ENCODE measurements at places on chromosomes 12 and 14.

- no peak for DNase-seq
These were observed 62.0 kb upstream of the CSRP2 start for GRCh38 chr12:76940671-76941445.

- DNase-seq, result no peak
These were observed 269.9 kb upstream of the MGAT4C start for GRCh38 chr12:86526060-86526595.

DNA sequence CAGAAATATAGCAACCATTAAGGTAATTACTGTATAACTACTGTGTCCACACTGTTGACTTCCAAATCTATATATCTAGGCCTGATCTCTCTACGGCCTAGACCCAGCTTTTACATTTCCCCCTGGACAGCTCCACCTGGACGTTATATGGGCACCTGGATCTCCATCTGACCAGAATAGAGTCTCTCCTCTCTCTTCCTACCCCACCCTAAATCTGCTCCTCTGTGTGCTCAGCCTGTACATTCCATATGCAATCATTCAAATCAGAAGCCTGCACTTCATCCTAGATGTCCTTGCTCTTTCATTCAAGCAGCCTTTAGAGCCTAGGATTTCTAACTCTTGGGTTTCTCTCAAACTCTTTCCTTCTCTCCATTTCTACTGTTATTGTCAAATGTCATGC, 255.0 kb downstream of the PAX9 start:
- no peak for DNase-seq

- no peak for DNase-seq
These were observed 4.1 kb upstream of the TBX5 start for GRCh38 chr12:114409852-114410600.

DNA sequence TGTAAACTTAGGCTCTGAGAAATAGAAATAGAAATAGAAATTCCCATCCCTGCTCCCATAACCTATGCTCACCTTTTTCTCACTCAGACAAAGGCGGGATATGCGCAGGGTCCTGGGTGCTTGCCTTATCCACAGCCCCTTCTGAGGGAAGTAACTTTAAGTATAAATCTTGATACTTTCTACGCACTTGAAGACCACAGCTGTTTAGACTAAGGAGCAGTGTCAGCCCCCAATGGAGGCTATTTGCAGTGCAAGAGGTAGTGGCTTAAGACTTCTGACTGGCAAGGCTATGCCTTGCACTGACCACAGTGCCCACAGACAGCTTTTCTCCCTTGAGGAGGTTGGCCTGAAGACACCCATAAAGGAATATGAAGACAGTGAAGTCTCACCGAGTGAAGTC, 35.2 kb downstream of the ASCL1 start:
- DNase-seq, result no peak

DNA sequence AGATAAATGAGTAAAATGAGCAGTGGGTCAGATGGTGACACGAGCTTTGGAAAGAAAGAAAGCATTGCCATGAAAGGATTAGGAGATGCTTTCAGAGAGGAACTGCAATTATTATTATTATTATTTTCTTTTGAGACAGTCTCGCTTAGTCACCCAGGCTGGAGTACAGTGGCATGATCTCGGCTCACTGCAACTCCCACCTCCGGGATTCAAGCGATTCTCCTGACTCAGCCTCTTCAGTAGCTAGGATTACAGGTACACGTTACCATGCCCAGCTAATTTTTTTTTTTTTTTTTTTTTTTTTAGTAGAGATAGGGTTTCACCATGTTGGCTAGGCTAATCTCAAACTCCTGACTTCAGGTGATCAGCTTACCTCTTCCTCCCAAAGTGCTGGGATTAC, 77.4 kb downstream of the ST8SIA1 start:
- no peak for DNase-seq

DNA sequence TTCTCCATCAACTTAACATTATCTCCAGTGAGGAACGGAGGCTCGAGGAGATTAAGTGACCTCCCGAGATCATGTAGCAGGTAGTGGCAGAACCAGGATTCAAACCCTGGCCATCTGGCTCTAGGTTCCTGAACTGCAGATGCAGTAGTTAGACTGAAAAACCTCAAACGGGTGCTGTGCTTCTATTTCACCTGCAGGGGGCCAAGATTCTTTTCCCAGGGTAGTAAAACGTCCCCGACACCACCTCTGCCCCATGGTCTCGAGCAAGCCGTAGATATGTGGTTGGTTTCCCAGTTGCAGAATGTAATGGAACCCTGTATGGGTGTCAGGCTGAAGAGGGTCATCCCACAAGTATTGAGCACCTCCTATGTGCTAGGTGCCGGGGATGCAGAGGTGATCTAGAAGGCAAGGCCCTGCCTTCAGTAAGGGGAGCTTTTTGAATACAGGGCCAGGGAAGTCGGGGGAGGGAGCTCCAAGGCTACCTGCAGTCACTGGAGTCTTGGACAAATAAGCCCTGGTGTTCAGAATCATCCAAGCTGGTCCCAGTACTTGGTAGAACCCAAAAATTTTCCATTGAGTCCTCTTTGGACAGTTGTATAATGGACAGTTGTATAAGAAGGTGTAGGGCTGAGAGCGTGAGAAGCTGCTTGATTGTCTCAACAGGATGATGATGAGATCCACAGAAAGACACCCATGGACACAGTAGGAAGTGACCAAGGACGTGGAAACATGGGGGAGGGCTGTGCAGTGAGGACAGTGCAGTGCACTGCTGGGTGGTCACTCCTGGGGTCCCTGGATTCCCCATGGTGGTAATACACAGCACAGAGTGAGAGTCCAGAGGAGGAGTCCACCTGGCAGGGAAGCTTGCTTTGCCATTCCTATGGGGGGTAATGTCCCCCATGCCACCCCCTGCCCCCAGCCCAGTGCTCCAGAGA, 197.2 kb downstream of the CHST11 start:
- no peak for DNase-seq

- DNase-seq, result no peak
These were observed 912.0 kb downstream of the GALC start for GRCh38 chr14:87081004-87081403.

DNA sequence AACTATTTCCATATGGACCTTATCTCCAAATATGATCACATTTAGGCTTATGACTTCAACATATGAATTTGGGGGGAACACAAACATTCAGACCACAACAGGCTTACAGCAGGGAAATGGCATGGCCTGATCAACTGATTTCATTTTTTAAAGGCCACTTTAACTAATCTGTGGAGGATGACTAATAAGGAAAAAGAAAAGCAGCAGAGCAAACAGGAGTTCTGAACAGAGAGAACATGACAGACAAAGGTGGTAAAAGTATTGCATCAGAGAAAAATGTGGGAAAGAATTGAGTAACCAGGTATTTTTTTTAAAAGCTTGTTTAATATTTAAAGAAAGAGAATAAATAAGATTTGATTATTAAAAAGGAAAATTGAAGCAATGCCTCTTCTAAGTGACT, 366.1 kb upstream of the TMPO start:
- DNase-seq, result no peak

DNA sequence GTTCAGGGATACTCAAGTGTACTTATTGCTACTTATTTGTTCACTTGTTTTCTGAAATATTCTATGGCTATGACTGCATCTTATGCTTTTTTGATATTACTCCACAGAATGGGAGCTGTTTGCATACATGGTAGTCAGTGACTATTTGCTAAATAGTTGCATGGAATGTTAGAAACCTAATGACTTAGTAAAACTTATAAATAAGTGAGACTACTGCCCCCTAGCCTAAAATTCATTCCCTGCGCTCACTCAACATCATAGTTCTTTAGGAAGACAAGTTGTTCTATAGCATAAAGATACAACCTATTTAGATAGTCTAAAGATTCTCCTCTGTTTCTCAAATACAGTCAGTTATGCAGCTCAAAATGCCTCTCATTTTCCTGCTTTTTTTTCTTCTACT, 305.5 kb downstream of the CEP128 start:
- no peak for DNase-seq

DNA sequence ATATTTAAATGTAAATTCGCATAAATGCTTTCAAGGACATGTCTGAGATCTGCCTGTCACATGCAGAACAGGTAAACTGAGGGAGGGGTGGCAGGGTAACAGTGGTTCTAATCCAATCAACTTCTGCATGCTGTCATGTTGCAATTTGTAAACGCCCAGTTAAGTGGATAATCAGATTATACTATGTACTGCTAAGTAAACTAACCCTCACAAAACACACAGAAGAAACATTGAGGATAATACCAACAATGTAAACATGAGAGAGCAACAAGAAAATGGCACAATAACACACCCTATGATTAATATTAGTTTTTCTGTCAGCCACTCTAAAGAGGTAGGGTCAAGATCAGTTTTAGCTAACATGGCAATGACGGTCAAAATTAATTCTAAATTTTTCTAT, 123.7 kb downstream of the KIF21A start:
- no peak for DNase-seq
